ENCODE measurements at places on chromosomes 5 and 9.

DNA sequence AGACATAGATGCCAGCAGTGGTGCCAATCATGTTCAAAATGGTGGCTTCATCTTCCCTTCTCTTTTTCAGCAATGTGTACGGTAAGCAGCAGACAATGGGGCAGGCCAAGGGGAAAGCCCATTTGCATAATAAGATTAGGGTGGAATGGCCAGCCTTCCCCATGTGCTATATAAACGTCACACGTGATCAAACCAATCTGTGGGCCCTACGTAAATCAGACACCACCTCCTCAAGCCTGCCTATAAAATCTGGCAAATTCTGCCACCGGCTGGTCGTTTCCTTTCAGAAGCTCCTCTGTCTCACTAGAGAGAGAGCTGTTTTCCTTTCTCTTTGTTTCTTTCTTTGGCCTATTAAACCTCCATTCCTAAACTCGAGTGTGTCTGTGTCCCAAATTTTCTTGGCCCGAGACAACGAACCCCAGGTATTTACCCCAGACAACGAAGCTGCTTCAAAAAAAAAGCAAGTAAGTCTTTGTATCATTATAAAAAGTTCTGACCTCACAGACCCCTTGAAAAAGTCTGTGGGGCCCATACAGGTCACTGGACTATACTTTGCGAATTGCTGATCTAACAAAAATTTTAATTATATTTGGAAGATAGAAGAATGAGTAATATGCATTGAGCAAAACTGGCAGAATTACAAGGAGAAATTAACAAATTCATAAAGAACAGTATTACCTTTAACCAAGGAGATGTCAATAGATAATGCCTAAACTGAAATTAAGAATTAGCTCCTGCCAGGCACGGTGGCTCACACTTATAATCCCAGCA, 15.2 kb downstream of the ZBTB5 start:
- DNase-seq = no peak

- DNase-seq = no peak
Measured at GRCh38 chr9:109001275-109001676, 12.0 kb downstream of the CTNNAL1 start.

GRCh38 chr5:63686181-63686580, 276.1 kb downstream of the HTR1A start:
- no peak for DNase-seq

- no peak for DNase-seq
Measured at GRCh38 chr9:6184749-6185645, 30.6 kb upstream of the IL33 start.

GRCh38 chr5:121816164-121816563, 35.5 kb upstream of the FTMT start:
- no peak for DNase-seq

DNA sequence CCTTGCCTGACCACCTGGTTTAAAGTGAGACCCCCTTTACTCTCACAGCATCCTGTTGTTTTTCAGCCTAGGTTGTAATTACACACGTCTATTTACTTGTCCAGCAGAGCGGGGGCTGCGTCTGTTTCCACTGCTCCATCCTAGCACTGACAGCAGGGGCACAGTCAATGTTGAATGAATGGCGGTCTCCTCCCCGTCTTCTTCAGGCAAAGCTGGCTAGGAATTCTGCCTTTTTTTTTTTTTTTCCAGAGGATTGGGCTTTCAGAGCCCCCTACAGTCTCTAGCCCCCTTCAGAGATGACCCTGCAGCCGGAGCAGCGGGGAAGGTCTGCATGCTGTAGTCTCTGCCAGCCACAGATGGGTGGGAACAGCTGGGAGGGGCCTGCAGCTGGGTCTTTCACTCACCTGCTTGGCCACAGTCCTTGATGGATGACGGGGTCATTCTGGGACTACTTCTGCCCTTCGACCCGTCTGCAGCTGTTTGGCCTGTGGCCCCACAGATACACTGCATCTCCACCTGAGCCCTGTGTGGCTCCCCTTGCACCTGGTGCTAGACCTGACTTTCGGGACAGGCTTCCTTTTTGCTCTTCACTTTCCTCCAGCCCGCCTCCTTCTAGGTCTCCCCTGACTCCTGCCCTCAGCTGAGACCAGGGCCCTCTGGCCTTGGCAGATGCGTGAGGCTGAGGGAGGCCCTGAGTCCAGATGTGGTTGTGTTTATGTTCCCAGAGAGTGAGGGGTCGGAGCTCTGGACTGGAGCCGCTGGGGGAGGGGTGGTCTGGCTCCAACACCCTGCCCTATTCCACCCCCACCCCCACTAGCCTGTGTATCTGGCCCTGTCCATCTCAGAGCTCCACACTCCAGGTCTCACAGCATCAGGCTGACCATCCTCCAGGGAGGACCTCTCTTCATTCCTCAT, 8.0 kb downstream of the PITX1 start:
- no peak for DNase-seq

GRCh38 chr5:34847056-34847455, 8.1 kb downstream of the TTC23L start:
- no peak for DNase-seq

GRCh38 chr9:121778252-121779225, 127.1 kb downstream of the DAB2IP start:
- DNase-seq = no peak

DNA sequence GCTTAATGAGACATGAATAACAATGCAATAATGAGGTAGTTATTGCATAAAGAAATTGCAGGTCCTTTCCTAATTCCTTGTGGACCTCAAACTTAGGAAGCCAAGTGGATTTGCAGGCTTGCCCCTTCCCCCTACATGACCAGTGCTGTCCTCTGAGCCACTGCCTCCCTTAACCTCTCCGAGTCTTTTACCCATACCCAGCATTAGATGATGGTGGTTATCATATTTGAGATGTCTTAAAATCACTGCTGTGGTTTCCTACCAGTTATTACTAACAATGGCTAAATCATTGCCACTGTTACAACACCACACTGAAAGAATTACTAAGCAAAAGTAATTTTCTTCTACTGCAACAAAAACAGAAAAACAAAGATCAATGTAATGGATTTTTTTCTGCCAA, 170.8 kb downstream of the EDIL3 start:
- DNase-seq = no peak

DNA sequence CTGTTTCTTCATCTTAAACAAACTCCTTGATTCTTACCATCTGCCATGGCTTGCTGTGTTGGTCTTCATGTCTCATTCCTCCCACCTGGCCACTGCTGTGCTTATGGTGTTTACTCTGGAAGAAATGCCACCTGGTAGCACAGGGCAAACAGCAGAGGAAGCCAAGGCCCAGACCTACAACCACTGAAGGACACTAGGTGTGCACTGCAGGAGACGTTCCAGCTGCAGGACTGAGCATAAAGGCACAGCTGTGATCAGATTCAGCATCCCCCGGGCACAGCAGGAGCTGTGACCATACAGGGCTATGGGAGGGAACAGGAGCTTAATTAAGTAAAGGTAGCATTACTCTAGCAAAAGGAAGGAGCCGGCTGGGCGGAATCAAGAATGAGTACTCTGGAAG, 12.6 kb upstream of the GNAQ start:
- DNase-seq = no peak

DNA sequence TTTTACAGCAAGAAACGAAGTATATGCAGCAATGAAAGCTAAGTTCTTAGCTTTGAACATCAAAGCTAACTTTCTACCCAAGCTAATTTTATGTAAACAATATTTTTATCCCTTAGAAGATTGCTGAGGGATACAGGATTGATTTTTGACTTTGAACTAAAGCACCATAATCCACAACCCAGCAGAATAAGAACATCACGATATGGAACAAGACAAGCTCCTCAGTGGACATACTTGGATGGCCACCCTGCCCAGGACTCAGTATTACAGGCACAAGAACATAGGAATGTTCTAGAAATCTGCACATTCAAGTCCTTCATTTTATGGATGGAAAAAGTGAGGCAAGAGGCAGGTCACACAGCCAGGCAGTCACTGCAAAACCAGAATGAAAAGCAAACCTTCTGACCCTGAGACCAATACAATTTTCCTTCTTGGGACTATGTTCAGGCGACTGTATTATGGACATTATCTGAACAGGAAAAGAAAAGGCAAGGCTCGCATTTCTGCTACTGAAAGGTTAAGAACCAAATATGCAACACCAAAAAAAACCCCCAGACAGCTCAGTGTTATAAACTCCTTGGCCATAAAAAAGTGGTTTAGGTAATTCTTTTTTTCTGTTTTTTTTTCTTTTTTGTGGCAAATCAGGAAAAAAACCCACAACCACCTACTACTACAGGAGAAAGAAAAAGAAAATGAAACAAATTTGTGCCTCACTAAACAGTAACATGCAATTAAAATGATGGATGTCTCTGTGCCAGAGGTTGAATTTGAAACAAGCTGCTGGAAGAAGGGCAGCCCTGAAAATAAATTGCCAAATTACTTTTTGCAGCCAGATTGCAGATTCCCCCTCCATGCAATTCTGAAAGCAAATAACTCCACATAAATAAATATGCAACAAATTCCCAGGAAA, 25.4 kb downstream of the EPB41L4B start:
- DNase-seq = no peak

GRCh38 chr9:19030899-19031298, 2.1 kb downstream of the SAXO1 start:
- DNase-seq = no peak

DNA sequence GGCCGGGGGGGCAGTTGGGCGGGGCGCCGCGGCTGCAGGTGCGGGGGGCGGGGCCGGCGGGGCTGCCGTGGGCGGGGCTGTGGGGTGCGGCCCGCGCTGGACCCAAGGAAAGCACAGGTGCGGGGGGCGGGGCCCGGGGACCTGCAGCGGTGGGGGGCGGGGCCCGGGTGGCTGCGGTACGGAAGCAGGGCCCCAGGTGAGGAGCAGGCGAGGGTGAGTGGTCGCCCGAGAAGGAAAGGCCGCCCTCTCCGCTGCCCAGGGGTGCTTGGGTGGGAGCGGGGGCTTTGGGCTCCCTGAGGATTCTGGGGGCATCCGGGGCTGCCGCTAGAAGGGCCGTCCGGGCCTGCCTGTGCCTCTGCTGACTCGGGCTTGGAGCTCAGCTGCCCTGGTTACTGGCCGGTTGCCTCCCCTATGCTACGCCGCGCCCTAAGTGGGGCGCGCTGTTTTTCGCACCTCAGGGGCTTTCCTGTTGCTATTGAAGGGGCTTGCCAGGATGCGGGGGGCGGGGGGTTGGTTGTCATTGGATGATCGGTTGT, 767 bp downstream of the RALGPS1 start:
- peak; percentile 42 for DNase-seq

DNA sequence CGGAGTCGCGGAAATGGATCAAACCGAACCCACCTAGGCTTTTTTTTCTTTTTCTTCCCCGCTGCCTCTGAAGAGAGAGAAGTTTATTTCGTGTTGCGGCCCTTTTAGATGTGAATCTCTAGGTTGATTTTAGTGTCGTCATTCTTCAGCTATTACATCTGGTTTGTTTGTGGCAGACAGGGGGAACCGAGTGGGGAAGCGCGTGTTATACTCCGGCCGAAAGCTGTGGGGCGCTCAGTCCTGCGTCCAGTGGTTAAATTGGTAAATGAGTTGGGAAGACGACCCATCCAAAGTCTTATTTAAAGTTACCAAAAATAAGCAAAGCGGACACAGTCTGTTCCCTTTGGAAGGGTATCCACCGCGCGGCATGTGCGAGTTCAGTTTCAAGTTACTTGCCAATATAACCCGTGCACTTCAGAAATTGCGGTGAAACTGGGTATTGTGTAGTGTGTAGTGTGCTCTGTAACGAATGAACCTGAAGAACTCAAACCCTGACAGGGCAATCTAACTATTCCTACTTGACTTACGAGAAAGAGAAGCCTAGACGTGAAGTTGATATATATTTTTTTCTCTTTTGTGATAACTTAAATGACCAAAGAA, 1.3 kb downstream of the MAN2A1 start:
- DNase-seq = peak; percentile 37

- no peak for DNase-seq
Measured at GRCh38 chr5:180096616-180097015, 25.1 kb upstream of the RNF130 start.

DNA sequence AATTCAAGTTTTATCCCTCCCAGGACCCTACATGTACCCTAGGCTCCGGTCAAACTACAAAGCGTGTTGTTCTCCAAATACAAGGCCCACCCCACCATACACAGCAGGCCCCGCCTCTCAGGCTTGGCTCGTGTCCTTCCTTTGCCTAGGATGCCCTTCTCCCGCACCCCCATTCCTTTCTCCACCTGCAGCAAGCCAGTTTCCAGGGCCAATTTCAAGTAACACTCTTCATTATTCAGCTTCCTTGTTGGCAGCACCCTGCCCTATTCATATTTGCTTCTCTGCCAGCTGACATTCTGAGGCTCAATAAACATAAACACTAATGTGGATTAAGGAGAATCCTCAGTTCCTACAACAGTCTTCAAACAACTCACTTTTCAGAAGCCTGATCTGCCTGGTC, 31.7 kb downstream of the EPB41L4B start:
- DNase-seq = no peak

GRCh38 chr5:96338091-96338490, 95.0 kb downstream of the PCSK1 start:
- DNase-seq = no peak

DNA sequence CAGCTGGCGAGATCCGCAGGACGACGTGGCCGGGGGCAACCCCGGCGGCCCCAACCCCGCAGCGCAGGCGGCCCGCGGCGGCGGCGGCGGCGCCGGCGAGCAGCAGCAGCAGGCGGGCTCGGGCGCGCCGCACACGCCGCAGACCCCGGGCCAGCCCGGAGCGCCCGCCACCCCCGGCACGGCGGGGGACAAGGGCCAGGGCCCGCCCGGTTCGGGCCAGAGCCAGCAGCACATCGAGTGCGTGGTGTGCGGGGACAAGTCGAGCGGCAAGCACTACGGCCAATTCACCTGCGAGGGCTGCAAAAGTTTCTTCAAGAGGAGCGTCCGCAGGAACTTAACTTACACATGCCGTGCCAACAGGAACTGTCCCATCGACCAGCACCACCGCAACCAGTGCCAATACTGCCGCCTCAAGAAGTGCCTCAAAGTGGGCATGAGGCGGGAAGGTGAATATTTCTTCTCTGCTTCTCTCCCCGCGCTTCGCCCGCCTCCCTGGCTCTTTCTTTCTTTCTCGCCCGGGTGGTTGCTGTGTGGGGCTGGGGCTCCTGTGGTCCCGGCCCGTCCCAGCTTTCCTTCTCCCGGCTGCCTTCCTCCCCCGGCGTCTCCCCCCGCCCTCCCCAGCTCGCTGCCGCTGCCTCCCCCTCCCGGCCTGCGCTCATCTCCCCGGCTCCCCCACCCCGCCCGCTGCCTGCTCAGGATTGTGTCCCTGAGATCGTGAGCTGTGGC, 2.2 kb downstream of the NR2F1 start:
- DNase-seq = peak; percentile 68

GRCh38 chr9:110520120-110520701, 59.3 kb downstream of the SVEP1 start:
- DNase-seq = no peak

- DNase-seq = no peak
Measured at GRCh38 chr5:172436879-172437369, 17.4 kb downstream of the SH3PXD2B start.
